Posterior cingulate gyrus (tissue), 11 donors: ENCODE measurements at places on chromosomes 2 and 18.

DNA sequence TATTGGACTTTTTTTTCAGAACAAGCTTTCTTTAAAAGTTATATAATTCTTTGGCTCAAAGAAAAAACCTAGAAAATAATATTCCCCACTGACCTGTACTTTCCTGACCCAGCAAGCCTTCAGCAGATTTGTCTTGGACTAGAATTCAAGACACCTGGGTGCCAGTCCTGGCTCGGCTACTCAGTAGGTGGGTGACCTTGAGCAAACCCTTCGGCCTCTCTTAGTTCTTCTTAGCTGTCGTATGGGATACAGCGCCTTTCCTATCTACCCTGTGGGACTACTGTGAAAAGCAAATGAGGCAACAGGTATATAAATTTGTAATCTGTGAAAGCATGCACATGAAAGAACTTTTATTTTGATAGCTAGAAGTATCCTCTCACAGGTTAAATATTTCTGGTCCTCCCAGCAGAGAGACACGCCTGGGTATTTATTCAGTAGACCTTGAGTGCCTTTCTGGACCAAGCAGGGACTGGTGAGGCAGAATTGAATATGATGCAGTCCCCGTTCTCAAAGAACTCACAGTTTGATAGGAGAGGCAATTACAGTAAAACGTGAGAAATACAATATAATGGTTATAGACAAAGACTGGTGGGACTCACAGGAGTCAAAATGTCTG, 69.4 kb upstream of the EPAS1 start:
- DNase-seq: no peak

- no peak for DNase-seq
Observed at GRCh38 chr2:39160982-39161381, 40.1 kb upstream of the SOS1 start.

DNA sequence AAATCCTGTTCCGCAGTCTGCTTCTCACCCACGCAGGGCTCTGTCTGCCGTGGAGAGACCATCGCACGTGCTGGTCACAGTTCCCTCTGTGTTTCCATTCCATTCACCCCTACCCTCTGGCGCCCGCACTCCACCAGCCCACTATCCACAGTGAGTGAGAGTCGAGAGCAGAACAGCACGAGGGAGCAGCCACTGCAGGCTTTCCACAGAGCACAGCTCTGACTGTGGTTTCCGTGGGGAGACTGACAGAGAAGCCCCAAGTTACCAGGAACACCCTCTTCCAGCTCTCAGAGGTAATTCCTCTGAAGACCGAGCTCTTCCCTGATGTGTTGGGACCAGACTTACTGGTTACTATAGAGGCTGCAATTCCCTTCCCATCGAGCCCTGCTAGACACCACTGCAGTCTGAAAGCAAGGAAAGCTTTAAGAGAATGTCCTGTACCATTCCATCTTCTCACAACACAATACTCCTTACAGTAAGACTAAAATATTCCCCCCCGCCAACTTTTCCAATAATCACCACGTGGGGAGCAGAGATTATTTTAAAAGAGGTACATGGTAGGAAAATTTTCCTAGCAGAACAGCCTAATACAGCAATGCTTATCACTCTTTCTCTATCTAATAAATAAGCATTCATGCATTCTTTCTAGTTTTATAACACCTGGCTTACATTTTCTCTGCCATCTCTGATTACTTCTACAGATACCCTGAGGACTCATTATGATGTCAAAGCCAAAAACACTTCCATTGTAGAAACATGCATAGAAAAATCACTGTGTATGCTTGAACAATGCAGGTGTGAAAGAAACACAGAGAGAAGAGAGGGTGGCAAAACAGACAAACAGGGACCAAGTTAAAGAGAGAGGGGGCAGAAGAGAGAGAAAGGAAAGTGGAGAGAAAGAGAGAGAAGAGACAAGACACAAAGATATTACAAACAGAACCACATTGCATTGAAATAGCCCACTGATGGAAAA, 4.7 kb downstream of the MYT1L start:
- DNase-seq: no peak

- DNase-seq: peak; percentile 62
Observed at GRCh38 chr2:239046822-239047221, 198.9 kb downstream of the TWIST2 start.

- peak; percentile 82 for DNase-seq
Observed at GRCh38 chr2:7031547-7032245, 114.5 kb downstream of the RNF144A start.

DNA sequence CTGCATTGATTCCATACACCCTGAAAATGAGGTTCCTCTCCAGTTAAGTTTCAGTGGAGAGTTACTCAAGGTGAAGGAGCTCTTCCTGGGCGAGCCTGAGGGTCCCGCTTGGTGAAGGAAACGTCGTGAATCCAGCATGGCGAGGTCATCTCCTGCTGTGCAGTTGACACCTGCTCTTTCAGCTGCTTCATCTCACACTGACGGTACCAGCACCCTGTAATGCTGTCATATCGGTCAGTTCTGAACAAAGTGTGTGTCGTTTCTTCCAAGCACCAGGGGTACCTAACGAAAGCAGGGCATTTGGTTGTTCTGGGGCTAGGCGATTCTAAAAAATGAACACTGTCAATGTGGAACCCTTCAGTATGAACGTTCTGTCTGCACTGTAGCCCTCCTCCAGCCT, 52.6 kb downstream of the ITGB1BP1 start:
- no peak for DNase-seq

DNA sequence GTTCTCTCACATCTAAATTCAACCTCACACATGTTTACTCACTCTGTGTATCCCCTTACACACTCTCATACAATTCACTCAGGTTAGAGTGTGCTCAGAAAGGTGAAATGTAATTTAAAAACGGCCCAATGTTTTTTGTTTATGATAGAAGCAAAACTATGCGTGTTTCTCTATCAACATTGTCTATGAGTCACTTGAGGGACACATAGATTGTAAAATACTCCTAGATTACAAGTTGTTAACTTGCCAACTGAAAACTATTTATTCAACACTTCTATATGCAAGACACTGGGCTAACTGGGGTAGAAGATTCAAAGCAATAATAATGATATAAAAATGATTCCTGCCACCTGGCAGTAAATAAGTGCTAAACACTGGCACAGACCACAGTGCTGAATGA, 24.6 kb downstream of the CCDC195 start:
- no peak for DNase-seq

- no peak for DNase-seq
Observed at GRCh38 chr18:62863579-62864001, 148.2 kb downstream of the PHLPP1 start.
